ENCODE measurements at places on chromosomes 16 and 17.

DNA sequence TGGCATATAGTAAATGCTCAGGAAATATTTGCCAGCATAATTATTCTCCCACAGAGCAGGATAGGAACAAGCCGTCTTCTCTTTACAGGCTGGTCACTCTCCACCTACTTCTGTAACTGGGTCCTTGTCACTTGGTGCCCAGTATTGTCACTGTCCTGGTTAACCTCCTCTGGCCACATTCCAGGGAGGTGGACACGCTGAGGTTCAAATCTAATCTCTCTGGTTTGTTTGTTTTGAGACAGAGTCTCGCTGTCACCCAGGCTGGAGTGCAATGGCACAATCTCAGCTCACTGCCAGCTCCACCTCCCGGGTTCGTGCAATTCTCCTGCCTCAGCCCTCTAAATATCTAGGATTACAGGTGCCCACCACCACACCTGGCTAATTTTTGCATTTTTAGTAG lies 15.6 kb downstream of the SBK1 start:
- DNase-seq, result no peak

- no peak for DNase-seq
Measured at GRCh38 chr16:13393816-13394215, 492.4 kb downstream of the SHISA9 start.

GRCh38 chr16:16908077-16908476 lies 529.1 kb downstream of the NPIPA7 start:
- DNase-seq, result no peak

GRCh38 chr17:82938873-82939620 lies 99.2 kb upstream of the ZNF750 start:
- no peak for DNase-seq

DNA sequence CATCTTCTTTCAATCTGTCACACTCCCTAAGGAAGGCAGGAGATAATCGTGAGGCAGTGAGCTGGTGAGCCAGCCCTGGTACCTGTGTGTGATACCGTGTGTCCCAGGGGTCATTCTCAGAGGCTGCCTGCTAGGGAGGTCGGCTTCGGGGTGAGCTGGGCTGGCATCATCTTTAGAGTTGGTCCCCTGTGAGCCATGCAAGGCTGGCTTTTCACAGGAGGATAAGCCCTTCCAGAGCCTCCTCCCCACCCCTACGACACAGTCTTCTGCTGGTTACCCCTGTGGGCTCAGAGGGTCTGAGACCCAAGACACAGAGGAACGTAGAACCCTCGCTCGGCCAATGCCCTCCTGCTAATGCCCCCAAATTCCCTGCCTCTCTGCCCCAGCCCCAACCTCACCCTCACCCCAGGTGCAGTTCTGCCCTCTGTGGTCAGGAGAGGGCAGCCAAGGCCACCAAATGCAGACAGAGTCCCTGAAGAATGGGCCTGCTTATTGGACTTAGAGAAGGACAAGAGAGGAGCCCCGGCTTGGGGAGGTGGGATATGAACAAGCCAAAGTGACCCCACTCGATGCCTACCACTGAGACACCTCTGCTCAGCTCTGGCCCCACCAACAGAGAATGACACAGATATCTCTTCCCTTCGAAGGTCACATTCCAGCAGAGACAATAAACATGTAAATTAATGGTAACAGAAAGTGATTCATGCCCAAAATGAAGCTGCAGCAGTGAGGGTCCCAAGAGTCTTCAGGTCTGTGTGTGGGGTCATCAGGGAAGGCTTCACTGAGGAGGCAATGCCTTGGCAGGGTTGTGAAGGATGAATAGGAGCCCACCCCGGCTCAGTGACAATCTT lies 80.8 kb upstream of the CCL1 start:
- no peak for DNase-seq

All from fibroblast of villous mesenchyme (primary cell).